Esophagus squamous epithelium (tissue), 5 donors: ENCODE measurements at places on chromosomes 2 and 18.

DNA sequence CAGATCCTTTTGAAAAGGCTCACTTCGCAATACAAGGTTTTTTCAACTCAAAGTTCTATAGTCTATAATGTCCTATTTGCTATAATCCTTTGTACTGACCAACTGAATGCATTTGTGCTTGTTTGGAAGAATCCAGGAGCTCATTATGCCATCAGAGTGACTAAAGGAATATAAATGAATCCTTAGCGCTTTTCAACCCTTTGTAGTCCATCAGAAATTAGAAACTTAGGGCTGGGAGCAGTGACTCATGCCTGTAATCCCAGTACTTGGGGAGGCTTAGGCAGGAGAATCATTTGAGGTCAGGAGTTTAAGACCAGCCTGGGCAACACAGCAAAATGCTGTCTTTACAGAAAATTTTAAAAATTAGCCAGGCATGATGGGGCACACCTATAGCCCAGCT, 330.2 kb upstream of the CHAC2 start:
- no peak for DNase-seq

DNA sequence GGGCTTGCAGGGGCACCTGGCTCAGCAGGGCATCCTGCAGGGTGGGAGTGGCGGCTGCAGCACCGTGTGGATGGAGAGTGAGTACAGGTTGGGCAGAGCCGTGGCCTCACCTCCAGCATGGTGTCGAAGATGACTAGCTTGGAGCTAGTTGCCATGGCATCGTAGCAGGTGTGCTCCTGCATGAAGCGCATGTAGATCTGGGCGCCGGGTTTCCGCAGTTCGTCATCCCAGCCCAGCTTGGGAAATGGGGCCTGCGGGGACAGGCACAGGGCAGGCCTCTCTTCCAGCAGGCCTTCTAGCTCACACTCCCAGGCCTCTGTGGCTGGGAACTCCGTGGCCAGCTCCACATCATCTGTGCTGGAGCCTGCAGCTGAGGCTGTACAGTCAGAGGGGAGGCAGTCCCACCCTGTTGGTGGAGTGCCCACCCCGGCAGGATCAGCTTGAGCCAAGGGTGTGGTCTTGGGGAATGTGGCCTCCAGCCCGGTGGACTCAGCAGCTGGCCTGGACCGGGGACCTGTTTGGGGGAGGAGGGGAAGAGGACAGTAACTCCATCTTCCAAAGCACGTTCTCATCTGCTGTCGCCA, 1.6 kb downstream of the PRKAG3 start:
- no peak for DNase-seq

DNA sequence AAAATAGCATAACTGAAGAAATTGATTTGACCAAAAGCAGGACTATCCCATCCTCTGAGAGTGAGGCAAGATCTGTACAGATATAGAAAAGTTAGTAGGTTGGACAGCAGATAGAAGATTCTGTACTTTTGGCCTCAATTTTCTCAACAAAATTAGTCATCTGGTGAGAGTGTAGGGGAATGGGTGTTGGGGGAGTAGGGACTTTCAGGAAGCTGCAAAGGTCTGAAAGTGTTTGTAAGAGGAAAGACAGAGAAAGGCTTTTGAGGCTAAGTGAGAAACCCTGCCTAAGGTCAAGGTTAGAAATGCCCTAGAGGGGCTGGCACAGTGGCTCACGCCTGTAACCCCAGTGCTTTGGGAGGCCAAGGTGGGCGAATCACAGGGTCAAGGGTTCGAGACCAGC, 40.3 kb downstream of the DAPL1 start:
- DNase-seq = no peak

- DNase-seq = no peak
These were observed 13.0 kb upstream of the RALB start for GRCh38 chr2:120239488-120240287.

DNA sequence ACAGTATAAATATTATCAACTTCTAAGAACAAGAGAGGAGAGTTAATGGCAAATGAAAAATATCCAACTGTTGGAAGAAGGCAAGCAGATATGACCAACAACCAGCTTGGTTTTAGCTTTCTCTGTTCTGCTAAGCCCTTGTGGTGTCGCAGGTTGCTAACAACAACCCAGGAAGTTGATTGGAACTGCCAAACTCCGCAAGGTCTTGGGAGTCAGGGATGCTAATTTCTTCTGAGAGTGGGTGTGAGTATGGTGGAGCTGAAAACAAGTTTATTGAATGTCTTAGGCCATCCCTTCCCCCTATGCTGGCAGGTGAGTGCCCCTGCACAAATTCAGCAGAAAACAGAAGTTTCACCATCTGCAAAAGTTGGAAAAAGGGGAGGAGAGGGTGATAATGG, 17.5 kb downstream of the BZW1 start:
- no peak for DNase-seq

DNA sequence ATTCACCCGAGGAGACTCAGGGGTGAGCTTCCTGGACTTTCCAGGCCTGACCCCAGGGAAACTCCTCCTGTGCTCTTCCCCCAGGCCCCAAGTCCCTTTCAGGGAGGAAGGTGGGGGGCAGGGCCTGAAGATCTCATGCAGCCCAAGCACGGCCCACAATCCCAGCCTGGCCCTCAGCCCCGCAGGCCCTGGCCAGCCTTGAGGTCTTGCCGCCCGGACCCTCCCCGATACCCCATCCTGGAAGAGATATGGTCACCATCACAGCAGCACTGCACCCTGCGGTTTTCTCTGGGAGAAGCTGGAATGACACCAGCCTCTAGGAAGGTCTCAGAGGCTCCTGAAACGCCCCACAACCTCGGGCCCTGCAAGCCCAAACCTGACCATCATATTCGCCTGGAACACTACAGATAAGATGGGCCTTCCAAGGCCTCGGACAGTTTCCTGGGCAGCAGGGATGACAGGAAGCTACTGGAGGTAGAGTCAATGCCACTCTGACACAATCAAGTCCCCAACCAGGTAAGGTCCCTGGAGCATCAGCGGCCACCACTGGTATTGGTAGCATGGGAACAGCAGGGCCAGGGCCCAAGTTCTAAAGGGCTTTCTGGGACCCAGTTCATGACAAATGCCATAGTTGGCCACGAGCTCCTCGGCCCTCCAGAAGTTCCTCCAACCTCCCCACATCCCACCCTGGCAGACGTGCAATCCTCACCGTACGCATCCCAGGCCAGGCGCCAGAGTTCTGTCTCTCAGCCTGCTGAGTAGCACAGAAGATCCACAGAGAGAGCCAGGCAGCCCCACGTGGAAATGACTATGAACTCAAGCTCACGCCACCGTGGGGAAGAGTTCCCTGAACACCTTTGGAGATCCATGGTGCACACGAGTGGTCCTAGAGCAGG, 8.6 kb downstream of the SDC1 start:
- no peak for DNase-seq

- DNase-seq = no peak
These were observed 201.6 kb downstream of the MGAT5 start for GRCh38 chr2:134455426-134455825.

GRCh38 chr2:41413813-41414485, 633.9 kb upstream of the PKDCC start:
- no peak for DNase-seq

- DNase-seq = no peak
These were observed 3.6 kb downstream of the FZD5 start for GRCh38 chr2:207766041-207766551.

DNA sequence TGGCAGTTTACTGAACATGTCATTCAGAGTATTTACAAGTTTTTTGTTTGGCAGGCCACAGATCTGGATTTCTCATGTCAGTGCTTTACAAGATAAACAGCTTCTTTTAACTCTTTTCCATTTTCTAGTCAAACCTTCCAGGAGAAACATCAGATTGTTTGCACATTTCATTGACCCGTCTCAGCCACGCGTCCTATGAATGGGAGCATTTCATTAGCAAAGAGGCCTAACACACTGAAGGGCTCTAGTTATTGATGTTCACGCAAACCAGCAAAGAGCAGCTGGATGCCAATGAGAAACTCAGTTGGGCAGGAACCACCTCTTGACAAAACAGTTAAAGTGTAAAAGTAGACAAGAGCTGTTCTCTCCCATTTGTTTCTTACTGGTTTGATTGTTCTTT, 29.2 kb upstream of the MFF start:
- DNase-seq = no peak

GRCh38 chr2:232897598-232898408, 27.7 kb downstream of the SNORC start:
- DNase-seq = no peak

GRCh38 chr18:55264108-55264507, 304.8 kb upstream of the CCDC68 start:
- no peak for DNase-seq

DNA sequence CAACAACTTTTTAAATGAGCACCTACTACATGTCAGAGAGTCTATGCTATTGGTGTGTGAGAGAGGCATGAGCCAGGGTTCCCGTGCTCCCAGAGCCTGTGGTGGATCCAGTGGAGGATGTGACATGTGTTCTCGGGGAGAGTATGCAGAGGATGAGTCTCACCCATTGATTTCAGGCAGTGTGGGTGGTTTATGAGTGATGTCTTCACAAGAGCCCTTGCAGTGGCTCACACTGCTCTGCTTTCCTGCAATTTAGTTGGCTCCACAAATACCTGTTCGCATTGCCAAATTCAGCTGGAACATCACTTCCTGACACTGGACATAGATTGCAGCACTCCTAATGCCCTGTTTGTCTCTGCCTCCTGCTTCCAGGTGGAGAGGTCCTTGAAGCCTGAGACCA, 243.6 kb upstream of the CXCR4 start:
- DNase-seq = no peak

DNA sequence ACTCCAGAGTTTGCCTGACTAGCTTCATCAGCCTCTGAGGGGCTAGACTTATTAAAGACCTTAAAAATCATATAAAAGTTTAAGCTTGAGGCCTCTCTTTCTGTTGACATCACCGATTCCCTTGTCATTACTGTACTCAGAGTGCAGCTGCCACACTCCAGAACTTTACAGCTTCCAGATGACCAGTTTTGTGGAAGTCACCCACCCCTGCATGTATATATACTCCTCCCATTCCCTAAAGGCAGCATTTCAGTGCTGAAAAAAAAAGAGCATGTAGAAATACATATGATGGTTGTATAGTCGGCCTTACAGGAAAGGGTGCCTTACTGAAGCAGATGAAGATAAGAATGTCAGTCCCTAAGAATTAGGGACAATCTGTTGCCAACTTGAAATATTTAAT, 117.3 kb downstream of the FEZ2 start:
- DNase-seq = no peak

- no peak for DNase-seq
These were observed 212.0 kb upstream of the NABP1 start for GRCh38 chr2:191465766-191466420.

DNA sequence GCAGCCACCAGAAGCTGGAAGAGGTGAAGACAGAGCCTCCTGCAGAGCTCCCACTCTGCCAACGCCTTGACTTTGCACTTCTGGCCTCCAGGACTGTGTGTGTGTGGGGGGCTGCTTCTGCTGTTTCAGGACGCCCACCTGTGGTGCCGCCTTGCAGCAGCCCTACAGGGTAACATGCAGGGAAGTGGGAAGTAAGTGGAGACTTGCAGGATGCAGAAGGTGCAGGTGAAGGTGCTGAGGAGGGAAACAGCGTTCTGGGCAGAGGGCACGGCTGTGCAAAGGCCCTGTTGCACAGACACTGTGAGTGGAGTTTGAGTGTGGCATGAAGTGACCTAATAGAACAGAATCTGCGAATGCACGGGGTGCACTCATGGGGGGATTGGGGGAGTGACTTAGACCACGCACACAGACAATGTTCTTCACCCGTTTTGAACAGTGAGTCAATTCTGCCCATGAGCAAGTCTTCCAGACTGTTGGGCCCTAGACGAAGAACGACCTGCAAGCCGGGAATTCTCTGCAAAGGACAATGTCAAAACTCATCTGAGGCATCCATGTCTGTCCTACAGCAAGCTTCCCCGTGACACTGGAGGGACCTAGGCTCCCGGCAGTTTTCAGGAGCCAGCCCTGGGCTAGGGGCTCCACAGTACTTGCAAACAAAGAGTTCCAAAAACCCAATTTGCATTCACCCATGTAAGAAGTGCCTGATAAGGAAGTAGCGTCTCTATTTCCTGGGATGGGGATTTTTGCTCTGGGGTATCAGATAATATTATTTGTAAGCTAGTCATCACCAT, 19.0 kb downstream of the MBP start:
- DNase-seq = no peak

- no peak for DNase-seq
These were observed 40.5 kb downstream of the UPP2 start for GRCh38 chr2:158142165-158142564.

- DNase-seq = no peak
These were observed 9.5 kb upstream of the DES start for GRCh38 chr2:219408631-219409030.

DNA sequence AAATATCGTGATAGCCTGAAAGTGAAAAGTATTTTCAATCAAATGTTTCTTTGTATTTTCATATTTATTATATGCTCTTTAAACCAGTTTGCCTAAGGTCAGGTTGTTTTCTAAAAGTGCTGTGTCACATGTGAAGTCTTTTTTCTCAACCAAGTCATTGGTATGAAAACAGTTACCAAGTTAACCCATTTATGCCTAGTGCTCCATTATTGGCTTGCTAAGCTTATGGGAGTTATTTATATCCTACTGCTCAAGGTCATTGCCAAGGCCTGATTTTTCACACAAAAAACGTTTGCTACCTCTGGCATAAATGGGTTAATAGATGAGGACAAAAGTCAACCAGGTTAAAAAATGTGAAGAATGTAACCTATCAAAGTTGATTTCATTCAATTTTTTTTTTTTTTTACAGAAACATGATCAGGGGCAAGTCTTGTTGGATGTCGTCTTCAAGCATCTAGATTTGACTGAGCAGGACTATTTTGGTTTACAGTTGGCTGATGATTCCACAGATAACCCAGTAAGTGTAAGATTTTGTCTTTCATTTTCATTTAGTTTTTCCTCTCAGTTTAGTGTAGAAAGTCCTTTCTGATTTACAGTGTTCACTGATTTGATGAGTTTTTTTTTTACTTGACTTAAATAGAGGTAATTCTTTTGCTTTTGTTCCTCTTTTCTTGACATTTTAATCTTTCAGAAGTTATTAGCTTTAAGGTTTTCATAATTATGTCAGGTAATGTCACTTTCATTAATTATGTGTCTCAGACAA, 102.6 kb downstream of the PTPN4 start:
- DNase-seq = no peak

DNA sequence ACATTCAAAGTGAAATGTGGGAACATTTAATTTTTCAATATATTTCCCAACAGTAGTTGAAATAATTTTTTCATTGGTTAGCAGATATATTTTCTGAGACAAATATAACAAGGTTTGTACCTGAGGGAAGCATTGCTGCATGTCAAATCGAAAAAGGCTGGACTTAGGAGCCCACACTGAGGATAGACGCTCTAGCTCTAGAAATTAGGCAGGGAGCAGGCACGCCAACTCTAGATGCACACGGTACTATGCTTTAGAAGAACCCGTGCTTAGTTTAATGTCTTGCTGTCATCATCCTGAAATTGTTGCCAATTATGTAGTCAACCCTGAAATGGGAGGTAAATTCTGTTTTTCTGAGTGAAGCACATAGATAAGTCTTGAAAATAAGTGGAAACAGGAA, 731.1 kb upstream of the ZNF804A start:
- no peak for DNase-seq

- no peak for DNase-seq
These were observed 2.3 kb upstream of the ALKAL2 start for GRCh38 chr2:290090-290722.

- DNase-seq = no peak
These were observed 172.3 kb downstream of the INO80D start for GRCh38 chr2:205913668-205914067.

GRCh38 chr18:59801576-59801975, 98.2 kb upstream of the PMAIP1 start:
- no peak for DNase-seq

GRCh38 chr2:70705160-70705850, 62.7 kb downstream of the ADD2 start:
- no peak for DNase-seq
